ENCODE measurements at places on chromosomes 12 and 14.

- no peak for DNase-seq
Observed at GRCh38 chr12:55688716-55689655, 18.7 kb downstream of the ITGA7 start.

DNA sequence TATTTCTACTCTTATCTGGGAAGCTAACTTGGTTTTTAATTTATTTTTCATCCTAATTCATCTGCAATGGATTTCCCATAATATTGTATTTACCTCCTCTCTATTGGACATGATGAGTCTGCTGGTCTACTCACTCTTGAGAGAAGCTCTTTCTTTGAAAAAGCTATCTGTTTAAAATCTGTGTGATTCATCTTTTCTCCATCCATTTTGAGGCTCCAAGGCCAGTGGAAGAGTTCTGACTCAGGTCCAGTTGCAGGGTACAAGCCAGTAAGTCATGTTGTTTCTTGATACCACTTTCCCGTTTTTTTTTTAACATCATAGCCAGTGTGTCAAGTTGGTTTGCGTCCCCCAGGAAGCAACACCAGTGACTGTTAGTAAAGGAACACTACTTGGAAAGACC lies 160.3 kb upstream of the BMP4 start:
- no peak for DNase-seq

GRCh38 chr14:35155962-35156361 lies 33.6 kb downstream of the PRORP start:
- no peak for DNase-seq

DNA sequence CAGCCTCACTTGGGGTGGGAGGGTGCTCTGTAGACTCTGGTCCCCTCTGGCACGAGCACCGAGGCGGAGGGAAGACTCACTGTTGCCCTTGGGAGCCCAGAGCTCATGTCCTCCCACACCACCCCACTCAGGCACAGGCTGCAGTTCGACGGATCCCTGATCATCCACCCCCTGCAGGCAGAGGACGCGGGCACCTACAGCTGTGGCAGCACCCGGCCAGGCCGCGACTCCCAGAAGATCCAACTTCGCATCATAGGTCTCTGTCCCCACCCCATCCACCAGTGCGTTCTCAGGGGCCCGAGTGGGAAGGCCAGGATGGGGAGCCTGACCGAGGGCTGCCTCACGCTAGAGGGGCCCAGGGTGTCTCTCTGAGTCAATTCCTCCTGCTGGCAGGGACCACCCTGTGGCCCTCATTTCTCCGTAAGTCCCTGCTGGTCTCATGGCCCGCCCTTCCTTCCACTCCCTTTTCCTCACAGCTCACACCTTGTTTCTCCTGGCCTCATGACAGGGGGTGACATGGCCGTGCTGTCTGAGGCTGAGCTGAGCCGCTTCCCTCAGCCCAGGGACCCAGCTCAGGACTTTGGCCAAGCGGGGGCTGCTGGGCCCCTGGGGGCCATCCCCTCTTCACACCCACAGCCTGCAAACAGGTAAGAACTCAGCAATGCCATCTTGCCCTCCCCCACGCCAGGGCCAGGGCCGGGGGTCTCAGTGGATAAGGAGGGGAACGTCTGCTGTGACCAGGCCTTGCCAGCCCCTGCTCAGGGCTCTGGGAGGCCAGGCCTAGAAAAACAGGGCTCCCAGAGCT lies 27.0 kb downstream of the PAPLN start:
- DNase-seq = peak; percentile 73

DNA sequence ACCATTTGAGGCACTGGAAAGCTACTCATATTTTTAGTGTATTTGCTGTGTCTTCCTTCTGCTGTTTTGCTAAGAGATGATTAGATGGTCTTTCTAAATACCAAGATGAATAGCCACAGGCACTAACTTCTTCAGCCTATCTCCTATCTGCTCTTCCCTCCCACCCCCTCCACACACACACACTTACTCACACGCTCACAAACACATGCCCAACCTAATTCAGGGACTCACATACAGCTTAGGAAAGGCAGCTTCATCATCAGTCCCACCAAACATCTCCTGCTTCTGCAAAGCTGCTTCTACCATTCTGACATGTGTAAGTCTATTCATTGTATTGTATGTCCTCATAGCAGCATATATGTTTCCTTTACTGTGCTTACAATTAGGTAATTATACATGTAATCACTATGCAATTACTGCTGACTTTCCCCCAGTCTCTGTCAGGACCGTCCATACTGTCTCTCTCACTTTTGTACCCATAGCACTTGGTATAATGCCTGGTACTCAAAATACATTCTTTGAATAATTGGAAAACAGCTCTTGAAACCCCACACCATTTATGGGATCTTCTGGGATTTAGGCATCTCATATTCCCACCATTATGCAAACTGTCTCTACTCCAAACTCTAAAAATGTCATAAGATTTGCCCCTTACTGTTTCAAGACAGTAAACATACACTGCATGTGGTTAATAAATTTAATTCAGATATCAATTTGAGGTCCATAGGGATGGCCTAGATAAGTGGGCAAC lies 83.3 kb upstream of the HIF1A start:
- no peak for DNase-seq

GRCh38 chr14:80669426-80669825 lies 272.1 kb downstream of the CEP128 start:
- DNase-seq = no peak

- no peak for DNase-seq
Observed at GRCh38 chr14:86124328-86124727, 594.4 kb downstream of the FLRT2 start.

DNA sequence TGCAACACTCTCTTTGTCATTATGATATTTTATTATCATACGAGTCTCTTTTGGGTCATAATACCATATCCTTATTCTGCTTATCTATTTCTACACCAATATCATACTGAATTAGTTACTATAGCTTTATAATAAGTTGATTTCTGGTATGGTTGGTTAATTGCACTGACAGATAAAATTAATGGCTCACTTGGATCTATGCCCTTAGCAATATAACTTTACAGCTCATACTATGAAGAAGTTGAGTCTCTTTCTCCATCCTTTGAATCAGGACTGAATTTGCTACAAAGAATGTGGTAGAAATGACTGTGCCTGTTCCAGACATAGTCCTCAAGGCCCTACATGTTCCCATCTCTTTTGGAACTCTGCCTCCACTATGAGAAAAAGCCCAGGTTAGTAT lies 139.7 kb upstream of the DYRK2 start:
- no peak for DNase-seq

DNA sequence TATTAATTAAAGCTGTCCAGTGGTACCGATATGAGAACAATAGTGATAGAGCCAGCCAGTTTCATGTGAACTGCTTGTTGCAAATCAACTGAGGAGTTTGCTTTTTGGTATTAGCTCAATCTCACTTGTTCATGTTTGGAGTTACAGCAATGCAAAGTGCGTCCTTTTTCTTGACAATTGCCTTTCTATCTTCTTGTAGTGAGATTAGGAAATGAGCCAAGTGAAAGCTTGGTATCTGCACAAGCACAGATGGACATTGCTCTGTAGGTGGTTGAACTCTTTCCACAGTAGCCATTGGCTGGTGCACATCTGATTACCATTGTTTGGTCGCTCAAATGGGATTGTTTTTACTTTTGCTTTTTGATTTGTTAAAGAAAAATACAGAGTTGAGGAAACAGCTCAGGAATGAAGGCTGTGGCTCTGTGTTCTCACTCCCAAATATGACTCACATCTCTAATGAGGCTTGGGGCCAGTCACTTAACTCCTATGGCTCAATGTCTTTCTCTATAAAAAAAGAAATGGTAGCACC lies 241.4 kb downstream of the BMP4 start:
- DNase-seq = no peak

- no peak for DNase-seq
Observed at GRCh38 chr12:121167951-121168350, 35.3 kb downstream of the P2RX7 start.

GRCh38 chr12:59742841-59743240 lies 147.0 kb downstream of the SLC16A7 start:
- DNase-seq = no peak

DNA sequence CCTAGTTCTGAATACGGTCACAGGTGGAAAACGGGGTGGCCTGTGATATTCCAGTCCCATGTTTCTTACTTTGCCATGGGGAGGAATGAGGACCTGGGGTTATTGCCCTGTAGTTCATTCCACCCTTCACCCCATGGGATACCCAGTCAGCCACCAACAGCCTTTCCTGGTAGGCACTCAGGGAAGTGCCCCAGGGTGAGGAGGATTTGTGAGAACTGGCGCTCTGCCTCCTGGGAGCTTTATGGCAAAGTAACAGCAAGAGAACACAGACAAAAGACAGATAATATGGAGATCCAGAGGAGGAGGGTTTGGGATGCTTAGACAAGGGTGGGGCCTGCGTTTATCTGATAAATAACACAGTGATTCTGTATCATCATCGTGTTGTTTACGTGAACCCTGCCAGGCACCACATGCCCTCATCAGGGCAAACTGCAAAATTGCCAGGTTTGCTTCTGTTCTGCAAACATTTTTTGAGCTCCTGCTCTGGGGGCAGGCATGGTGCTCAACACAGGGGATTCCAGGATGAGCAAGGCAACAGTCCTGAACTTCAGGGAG lies 223.5 kb downstream of the SLC41A2 start:
- no peak for DNase-seq

DNA sequence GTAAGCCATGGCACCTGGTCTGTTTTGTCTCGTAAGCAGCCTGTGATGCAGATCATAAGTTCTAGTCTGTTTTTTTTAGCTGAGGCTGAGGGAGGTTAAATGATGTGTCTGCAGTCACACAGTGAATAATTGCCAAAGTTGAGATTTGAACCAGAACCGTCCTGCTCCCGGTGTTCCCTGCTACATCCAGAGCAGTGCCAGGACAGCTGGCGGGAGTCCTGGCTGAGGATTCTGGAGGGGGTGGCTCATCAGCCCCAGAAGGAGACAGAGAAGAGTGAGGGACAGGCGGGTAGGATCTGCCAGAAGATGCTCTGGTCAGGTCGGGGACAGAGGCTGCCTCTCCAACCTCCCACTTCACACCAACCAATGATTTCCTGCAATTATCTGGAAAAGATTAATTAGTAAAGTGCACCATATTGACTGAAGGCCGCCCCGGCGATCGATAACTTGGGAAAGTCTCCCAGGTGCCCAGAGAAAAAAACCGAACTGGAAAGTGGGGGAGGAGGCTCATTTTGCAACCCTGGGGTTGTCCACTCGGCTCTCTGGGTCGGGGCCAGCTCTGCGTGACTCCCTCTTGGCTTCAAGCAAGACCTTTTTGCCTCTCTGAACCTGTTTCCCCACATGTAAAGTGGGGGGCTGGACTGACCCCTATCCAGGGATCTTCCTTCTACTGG lies 42.1 kb downstream of the MVK start:
- DNase-seq = no peak

GRCh38 chr14:96502621-96503305 lies 581 bp downstream of the PAPOLA start:
- peak; percentile 35 for DNase-seq

DNA sequence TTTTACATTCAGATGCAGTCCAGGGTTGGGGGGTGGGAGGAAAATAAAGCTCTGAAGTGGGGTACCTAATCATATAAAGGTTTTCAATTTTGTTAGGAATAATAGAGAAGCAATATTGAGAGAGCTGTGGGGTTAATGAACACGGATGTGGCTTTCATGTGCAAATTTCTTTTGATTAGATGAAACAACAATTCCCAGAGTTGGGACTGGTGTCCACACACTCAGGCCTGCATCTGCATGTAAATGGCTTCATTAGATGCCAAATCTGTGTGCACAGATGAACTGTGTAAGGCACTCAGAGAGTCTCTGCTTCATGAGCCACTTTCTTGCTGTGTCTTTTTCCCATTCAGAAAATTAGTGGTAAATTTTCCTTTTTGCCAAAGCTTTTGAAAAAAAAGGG lies 377.1 kb upstream of the NOVA1 start:
- no peak for DNase-seq

DNA sequence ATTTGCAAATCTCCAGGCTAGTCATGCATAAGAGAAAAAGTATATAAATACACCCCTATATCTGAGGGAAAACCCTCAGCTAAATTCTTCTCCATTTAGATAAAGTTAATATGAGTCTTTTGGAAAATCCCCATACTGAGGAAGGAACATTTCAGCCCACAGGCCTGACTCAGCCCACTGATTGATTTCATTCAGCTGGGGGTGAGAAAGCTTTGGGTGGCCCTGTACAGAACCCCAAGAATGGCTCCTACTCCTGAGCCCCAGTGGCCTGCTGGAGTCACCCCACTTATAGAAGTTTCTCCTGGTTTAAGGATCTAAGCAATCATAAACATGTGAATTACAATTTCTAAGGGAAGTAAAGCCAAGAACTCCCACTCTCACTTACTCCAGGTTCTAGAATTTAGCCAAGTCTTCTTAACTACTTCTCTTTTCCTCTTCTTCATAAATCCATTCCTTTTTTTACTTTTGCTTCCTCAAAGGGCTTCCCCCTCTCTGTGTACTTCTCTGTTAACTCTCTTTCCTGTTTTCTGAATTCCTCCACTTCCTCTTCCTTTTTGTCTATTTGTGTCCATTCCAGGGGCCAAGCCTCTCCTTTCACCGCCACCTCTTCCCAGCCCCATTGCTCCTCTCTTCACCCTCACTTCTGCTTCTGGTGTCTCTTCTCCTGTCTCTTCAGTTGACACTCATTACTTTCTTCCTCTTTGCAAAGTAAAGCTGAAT lies 21.0 kb downstream of the RTN1 start:
- DNase-seq = no peak

- DNase-seq = no peak
Observed at GRCh38 chr12:94175763-94176668, 27.6 kb downstream of the PLXNC1 start.

DNA sequence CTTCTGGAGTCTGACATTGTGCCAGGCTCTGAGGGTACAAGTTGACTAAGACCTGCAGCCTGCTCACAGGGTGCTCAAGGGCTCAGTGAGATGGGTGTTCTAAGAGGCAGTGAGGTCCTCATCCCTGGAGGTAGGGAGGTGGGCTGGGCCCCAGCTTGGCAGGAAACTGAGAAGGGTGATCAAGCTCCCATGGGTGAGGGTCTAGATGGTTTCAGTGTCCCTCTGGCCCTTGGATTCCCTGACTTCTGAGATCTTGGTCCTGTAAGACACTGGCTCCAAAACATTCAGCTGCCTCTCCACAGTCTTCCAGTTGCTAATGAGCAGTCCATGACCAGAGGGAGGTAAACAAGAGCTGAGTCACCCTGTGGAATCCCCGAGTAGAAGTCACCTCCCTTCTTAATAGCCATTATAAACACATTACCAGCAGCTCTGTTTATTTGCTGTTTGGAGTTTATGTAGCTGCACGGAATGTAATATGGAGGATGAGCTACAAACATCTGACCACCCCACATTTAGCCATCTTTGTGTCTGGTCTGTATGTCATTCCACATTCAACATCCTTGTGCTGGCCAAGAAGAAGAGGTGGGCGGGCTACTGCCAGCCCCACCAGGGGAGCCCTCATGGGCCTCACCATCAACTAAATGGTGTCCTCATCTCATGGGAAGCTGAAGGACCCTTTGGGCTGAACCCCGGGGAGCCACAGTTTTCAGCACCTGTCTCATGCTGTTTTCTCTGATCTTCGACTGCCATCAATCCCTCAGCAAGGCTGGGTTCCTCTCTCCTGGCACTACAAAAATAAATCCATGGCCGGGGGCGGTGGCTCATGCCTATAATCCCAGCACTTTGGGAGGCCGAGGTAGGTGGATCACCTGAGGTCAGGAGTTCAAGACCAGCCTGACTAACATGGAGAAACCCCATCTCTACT lies 37.2 kb upstream of the BDKRB2 start:
- DNase-seq = no peak

- DNase-seq = no peak
Observed at GRCh38 chr12:104056419-104056972, 6.5 kb upstream of the GLT8D2 start.

- DNase-seq = no peak
Observed at GRCh38 chr14:96903444-96904023, 106.4 kb downstream of the VRK1 start.
